Stimulated activated naive CD8-positive, alpha-beta T cell treated with anti-CD3 and anti-CD28 coated beads, Interleukin-15, Interleukin-2, amounts not matched to agents 100 U/mL and 50 U/mL, for 24 hours (primary cell): ENCODE measurements at places on chromosomes 11 and 22.

DNA sequence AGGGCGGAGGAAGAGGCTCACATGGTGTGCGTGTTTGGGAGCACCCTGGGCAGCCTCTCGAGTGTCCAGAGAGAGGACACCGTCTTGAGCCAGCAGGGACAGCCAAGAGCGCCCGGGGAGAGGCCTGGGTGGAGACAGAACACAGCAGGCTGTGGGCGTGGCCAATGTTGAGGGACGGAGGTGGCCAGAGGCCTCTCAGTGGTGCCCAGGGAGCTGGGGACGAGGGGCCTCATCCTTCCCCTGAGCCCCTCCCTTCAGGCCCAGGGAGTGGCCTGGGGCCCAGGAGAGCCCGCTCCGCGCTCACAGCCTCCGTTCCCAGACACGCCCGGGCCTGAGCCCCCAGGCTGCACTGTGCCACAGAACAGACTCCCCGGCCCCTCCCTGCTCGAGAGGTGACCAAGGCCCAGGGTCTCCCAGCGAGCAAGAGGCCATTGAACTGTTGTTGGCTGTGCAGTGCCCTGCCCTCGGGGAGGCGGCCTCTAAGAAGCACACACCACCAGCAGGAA lies 48.4 kb downstream of the CDKN1C start:
- DNase-seq, result no peak

DNA sequence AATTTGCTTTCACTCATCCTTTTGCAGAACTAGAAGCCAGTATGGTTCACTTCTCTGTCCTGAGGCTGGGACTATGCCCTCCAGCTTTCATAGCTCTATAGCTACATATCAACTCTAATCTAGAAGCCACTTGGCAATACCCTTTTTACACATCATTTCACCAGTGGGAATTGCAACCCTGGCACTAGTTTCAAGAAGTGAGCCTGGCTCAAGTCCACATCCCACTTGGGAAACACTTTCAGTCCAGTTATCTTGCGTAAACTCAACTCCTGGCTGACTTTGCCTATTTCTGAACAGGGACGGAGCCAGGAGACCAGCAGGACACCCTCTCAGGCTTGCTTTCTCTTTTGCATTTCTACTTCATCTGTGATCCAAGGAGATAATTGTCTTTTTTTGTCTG lies 19.9 kb upstream of the FAT3 start:
- no peak for DNase-seq

DNA sequence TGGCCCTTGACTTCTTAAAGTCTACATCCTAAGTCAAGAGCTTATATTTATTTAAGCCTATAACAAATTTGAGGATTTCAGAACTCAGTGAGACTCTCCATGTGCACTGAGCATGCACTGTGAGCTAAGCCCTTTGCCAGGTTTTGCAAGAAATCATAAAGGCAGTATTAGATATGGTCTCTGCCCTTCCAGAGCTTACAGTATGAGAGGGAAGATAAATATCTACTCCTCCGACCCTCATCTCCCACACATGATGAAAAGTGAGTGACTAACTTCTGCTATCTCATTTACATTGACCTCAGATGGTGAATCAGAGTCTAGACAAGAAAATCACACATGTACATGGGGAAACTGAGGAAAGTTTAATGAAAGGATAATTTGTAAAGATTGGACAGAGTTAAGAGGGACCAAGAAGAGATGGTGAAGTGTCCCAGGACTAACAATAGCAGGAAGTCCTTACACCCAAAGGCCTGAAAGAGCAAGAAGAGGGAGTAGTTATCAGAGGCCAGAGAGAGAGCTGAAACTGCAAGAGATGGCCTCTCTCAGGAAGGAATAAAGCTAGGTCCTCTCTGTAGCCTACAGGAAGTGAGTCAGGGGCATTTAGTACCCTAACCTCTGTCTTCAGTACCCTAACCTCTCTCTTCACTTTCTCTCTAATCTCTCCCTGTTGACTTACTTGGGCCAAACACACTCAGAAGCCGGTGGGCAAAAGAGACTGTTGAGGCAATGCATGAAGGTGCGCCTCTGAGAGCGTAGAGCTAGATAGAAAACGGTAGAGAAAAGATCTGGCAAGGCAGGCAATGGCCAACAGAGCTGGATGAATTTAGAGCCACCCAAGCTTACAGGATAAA lies 23.0 kb upstream of the BLID start:
- no peak for DNase-seq

- no peak for DNase-seq
These were observed 21.4 kb upstream of the AQP11 start for GRCh38 chr11:77568306-77568705.

GRCh38 chr22:22422629-22423112 lies 85.9 kb downstream of the ZNF280B start:
- DNase-seq, result peak; percentile 81

- peak; percentile 64 for DNase-seq
These were observed at the start of gene STK33 for GRCh38 chr11:8593935-8594909. Gene STK33 (minus strand): TSS chr11:8594228. CDS start chr11:8474905, 119,323 bp downstream.

GRCh38 chr11:63879598-63880402 lies 37.2 kb downstream of the RCOR2 start:
- DNase-seq, result no peak

- no peak for DNase-seq
These were observed 890 bp upstream of the ARFGAP3 start for GRCh38 chr22:42857845-42858481.

DNA sequence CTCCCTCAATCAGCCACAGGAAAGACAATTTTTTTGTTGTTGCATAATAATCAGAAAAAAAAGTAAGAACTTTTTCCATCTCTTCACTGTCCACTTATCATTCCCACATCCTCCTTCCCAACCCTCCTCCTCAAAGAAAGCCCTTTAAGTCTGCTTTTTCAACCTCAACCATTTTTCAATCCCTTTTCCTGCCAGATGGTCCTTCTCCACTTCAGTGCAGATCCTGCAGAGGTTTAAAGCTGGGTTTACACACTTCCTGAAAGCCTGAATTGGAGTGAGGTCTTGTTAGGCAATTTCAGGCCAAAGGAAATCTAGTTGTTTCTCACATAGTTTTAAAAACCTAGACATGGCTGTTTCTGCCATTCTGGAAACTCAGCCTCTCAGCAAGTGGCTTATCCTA lies 78.3 kb downstream of the RPL27A start:
- DNase-seq, result no peak

- no peak for DNase-seq
These were observed 16.4 kb downstream of the PRR5 start for GRCh38 chr22:44718418-44718817.

- DNase-seq, result peak; percentile 54
These were observed 20.7 kb downstream of the ELF5 start for GRCh38 chr11:34492806-34493414.

- no peak for DNase-seq
These were observed 55.0 kb downstream of the DYNC2H1 start for GRCh38 chr11:103164093-103164796.

DNA sequence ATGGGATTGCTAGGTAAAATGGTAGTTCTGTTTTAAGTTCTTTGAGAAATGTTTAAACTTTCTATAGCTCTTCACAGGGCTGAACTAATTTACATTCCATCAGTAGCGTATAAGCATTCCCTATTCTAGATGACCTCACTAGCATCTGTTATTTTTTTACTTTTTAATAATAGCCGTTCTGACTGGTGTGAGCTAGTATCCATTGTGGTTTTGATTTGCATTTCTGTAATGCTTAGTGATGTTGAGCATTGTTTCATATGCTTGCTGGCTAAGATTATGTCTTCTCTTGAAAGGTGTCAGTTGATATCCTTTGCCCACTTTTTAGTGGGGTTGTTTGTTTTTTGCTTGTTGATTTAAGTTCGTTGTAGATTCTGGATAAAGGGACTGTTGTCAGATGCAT lies 35.9 kb downstream of the MMP27 start:
- no peak for DNase-seq

- no peak for DNase-seq
These were observed 1448.6 kb upstream of the RAG2 start for GRCh38 chr11:38046571-38047135.

- no peak for DNase-seq
These were observed 8.2 kb upstream of the F2 start for GRCh38 chr11:46710821-46711269.

DNA sequence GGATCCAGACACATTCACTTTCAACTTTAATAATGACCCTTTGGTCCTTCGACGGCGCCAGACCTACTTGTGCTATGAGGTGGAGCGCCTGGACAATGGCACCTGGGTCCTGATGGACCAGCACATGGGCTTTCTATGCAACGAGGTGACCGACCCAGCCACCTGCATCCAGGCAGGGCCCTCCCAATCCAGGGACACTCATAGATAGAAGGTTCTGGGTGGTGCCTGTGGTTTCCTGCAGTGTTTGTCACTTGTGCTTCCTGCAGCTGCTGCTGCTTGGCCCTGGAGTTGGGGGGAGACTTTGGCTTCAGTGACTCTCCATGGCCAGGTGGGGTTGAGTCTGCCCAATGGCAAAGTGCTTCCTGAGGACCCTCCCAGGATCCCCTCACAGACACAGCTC lies 7.3 kb downstream of the APOBEC3B start:
- no peak for DNase-seq

DNA sequence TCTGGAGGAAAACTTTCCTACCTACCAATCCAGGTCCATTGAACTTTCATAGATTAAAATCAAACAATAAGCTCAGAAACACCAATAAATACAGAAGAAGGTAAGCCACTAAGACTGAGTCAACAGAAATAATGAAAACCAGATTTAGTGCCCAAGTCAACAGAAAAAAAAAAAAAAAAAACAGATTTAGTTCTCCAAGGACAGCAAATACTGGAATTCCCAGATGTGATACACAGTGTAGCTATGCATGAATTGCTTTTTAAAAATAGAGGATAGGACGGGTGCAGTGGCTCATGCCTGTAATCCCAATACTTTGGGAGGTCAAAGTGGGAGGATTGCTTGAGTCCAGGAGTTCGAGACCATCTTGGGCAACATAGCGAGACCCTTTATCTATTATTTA lies 15.7 kb downstream of the DMC1 start:
- no peak for DNase-seq

DNA sequence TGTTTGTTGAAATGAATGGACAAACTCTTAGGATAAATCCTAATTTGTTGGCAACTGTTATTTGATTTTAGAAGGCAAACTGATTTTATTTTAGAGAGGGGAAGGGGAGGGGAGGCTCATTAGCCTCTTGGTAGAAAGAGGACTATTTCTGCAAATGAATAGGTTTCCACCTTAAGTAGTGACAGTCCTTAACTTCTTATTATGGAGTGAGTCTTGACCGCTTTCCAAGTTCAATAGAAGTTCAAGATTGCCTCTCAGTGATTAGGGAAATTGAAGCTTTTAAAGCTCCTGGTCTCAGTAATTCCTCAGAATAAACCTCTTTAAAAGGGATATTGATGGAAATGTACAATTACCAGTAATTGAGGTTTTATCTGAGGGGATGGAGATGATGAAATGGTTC lies 55.7 kb downstream of the PANX1 start:
- DNase-seq, result no peak

DNA sequence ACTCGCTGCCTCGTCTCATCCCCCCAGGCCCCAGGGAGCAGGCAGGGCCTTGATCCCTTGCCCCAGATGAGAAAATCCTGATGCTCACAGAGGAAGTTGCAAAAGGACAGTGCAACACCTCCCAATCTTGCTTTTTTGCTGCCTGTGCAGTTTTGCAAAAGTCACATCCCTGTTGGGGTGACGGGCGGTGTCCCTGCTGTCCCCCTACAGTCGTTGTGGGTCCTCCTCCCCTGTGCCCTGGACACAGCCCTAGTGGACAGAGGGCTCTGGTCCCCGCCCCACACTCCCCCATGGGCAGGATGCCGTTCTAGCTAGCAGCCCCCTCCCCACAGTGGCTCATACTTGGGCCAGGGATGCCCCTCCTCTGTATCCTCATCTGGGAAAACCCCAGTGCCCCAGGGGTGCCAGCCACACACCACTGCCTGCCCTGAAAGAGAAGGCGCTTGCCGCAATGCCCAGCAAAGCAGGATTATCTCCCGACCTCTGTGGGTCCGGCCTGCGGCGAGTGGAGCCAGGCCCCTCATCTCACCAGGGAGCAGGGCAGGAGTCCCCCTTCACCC lies 18.4 kb upstream of the CTSD start:
- DNase-seq, result no peak

GRCh38 chr11:125084761-125085231 lies 21.7 kb downstream of the SLC37A2 start:
- no peak for DNase-seq

GRCh38 chr11:54558407-54558806 lies 45.4 kb downstream of the OR4C46 start:
- no peak for DNase-seq
